ENCODE measurements at places on chromosomes 7 and 10. TPM values are rescaled to one million over a fixed set of nuclear protein-coding genes. Genes with fewer than 3 reads are reported as not detected.
A peak's percentile ranks its signal among the peaks of the same experiment; 100 is the strongest.

GRCh38 chr7:24880886-24881285 is 99.1 kb downstream of the OSBPL3 start:
- no peaks in the 10 kb centered on the region for H3K27me3 ChIP-seq
- no peak overlapping the region for H3K4me3 ChIP-seq
- peaks cover 50% of the 10 kb centered on the region for H3K4me1 ChIP-seq
- peaks cover 5% of the 10 kb centered on the region for H3K36me3 ChIP-seq
- no peak overlapping the region for H3K27ac ChIP-seq
- no peak for DNase-seq

GRCh38 chr10:70679498-70679897 is 7.2 kb downstream of the ADAMTS14 start:
- H3K4me1 ChIP-seq = peaks cover 7% of the 10 kb centered on the region
- DNase-seq = no peak
- no peak overlapping the region for H3K4me3 ChIP-seq
- H3K36me3 ChIP-seq = no peaks in the 10 kb centered on the region
- peaks cover 11% of the 10 kb centered on the region for H3K27me3 ChIP-seq

- H3K27ac ChIP-seq = no peak overlapping the region
- no peaks in the 10 kb centered on the region for H3K36me3 ChIP-seq
- DNase-seq = no peak
- peaks cover 5% of the 10 kb centered on the region for H3K4me1 ChIP-seq
- no peaks in the 10 kb centered on the region for H3K27me3 ChIP-seq
Observed at GRCh38 chr10:124142006-124142739, 48.8 kb upstream of the CHST15 start.

DNA sequence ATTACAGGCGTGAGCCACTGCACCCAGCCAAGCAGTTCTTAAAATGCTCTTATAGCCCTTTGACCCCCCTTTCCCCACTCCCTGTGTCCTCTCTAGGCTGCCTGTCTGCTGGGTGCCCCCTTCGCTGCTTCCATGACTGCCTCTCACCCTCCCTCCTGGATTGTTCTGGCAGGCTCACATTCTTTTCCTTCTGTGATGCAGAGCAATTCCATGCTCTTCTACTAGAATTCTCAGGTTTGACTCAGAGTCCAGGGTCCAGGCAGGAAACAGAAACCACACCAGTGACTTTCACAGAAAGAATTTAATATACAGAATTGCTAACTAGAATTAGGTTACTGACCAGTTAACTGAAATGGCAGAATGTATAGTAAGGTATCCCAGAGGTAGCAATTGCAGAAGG is 244.8 kb downstream of the BAMBI start:
- H3K27me3 ChIP-seq = peaks cover 3% of the 10 kb centered on the region
- no peak overlapping the region for H3K4me3 ChIP-seq
- no peak overlapping the region for H3K27ac ChIP-seq
- no peaks in the 10 kb centered on the region for H3K4me1 ChIP-seq
- no peaks in the 10 kb centered on the region for H3K36me3 ChIP-seq
- no peak for DNase-seq

DNA sequence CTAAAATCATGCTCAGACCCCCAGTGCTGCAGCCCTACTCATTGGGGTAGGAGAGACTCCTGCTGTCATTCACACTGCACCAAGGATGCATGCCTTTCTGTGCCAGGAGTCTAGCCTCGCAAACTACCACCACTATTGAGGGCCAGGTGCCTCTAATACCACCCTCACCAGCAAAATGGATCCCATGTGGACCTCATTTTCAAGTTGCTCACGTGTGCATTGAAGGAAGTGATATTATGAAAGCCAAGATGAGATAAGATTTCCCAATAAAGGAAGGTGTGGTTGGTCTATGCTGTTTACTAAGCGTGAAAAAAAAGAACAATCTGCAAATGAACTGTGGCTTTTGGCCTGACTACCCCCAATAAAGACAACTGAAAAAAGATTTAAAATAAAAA is 7.2 kb upstream of the LAMTOR4 start:
- H3K4me3 ChIP-seq = no peak overlapping the region
- no peak overlapping the region for H3K27ac ChIP-seq
- H3K27me3 ChIP-seq = no peaks in the 10 kb centered on the region
- H3K36me3 ChIP-seq = no peaks in the 10 kb centered on the region
- DNase-seq = no peak

- DNase-seq = no peak
- H3K36me3 ChIP-seq = peaks cover 12% of the 10 kb centered on the region
- peak overlapping the region; percentile 85 for H3K27ac ChIP-seq
- H3K27me3 ChIP-seq = no peaks in the 10 kb centered on the region
- H3K4me1 ChIP-seq = peaks cover 46% of the 10 kb centered on the region
Observed at GRCh38 chr7:92631850-92632487, 41.8 kb upstream of the FAM133B start.

DNA sequence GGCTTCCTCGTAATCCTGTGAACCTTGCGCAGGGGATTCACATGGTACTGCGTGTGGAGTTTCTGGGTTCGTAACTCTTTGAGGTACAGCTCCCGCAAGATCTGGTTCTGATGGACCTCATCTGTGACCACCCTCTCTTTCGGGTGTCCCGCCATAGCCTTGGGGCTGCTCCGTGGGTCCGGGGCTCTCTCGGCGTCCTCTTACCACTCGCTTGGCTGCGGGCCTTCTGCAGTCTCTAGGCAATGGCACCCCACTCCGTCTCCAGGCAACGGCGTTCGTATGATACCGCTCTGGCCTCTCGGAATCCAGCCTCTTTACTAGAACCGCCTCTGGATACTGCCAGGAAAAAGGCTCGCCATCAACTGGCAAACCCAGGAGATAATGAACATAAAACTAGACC is 54.7 kb upstream of the AMPH start:
- no peak overlapping the region for H3K4me3 ChIP-seq
- no peak overlapping the region for H3K27ac ChIP-seq
- peaks cover 14% of the 10 kb centered on the region for H3K27me3 ChIP-seq
- no peak for DNase-seq

The GIMAP4 gene
- 0.40 TPM for total RNA-seq

The ASB15 gene
- not detected for total RNA-seq

The SSC4D gene
- total RNA-seq = 0.55 TPM

The ADAP1 gene
- total RNA-seq = 9.4 TPM

The AKR1C8 gene
- not detected for total RNA-seq

The PAPSS2 gene
- not detected for total RNA-seq

The GIMAP5 gene
- total RNA-seq = 0.54 TPM

The CEP55 gene
- total RNA-seq = 1.6 TPM

The HOXA7 gene
- total RNA-seq = not detected

Data from activated B cell treated with CpG ODN at 0.5 μM for 24 hours (primary cell).